ENCODE measurements at places on chromosomes 4 and X.

DNA sequence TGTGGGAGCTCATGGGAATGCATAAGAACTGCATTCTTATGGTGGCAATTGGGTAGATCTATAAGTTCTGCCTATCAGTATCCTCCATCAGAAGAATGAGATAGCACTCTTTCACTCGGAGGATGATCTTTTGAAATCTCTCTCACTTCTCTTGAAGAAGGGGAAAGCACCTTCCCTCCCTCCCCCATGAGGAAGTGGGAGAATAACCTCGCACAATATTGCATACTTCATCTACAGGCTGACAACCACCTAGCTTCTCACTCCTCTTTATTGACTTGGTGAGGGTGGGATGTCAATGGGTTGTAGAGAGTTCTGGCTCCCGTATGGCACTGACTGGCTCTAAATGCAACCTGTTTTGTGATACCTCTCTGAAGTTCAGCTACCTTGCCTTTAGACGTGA lies 146.7 kb upstream of the SPOCK3 start:
- DNase-seq: no peak

DNA sequence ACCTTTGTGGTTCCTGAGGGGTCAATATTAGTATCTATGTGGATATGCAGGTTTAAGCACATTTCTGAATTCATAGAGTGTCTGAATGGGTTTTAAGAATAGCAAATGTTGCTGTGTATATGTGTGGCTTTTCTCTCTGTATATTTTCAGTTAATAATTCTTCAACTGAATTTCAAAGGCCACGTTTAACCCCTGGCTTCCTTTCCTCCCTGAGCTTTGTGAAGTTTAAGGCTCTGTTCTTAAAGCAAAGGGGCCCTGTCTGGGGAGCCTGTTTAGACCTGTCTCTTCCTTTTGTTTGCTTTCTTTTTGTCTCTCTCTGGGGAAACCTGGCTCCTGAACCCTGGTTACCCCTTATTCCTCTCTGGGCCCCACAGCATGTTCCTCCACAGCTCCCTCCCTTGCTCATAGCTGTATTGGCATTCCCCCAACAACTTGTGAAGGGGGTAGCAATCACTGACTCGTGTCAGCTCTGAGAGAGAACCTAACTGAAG lies 139.1 kb downstream of the COL4A6 start:
- no peak for DNase-seq

DNA sequence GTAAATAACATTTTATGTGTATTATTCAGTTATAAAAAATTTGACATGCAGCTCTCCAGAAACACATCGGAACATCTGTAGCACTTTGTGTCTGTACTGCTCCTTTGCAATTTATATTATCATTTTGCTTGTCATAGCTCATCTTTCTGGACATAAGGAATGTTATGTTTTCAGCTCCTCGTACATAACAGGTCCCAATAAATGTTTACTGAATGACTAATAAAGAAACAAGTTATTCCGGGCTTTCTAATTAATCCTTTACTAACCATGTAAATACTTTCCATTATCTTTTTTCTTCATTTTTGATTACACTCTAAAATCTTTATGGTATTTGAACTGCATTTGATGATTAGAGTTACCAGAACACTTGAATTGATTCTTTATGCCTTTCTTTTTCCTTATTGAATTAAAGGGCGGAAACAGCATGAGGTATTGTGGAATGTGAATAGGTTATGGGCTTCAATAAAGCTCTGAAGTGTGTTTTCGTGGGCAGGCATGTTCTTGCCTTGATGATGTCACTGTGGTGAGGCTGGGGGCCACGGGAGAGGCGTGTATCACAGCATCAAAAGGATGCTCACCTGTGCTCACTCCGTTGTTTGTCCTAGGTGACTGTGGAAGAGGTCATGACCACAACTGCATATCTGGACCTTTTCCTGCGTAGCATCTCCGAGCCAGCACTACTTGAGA lies 131.6 kb downstream of the GATB start:
- no peak for DNase-seq

GRCh38 chrX:103376118-103376978 lies at the start of gene BEX3:
TSS of gene BEX3 (plus strand) at chrX:103376538. CDS start at chrX:103377522, 984 bp downstream.
- peak; percentile 62 for DNase-seq

GRCh38 chr4:173807347-173807746 lies 277.3 kb upstream of the HAND2 start:
- DNase-seq: peak; percentile 5

- no peak for DNase-seq
Observed at GRCh38 chrX:48497871-48498270, 10.9 kb upstream of the PORCN start.

DNA sequence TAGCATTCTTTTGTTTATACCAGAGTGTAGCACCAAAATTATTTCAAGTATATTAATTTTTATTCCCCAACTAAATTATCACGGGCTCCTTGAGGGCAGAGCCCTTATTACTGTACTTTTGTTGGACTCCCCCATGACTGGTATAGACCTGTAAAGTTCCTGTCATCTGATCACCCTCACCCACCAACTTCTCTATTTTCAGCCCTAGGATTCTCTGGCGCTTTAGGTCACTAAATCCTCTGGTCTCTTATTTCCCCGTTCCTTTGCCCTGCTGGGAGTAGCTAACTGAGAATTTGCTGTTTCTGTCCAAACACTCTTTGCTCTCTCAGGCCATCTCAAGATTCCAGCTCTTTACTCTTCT lies 3.2 kb upstream of the XKRX start:
- no peak for DNase-seq

GRCh38 chr4:81664079-81664478 lies 192.4 kb upstream of the RASGEF1B start:
- no peak for DNase-seq

DNA sequence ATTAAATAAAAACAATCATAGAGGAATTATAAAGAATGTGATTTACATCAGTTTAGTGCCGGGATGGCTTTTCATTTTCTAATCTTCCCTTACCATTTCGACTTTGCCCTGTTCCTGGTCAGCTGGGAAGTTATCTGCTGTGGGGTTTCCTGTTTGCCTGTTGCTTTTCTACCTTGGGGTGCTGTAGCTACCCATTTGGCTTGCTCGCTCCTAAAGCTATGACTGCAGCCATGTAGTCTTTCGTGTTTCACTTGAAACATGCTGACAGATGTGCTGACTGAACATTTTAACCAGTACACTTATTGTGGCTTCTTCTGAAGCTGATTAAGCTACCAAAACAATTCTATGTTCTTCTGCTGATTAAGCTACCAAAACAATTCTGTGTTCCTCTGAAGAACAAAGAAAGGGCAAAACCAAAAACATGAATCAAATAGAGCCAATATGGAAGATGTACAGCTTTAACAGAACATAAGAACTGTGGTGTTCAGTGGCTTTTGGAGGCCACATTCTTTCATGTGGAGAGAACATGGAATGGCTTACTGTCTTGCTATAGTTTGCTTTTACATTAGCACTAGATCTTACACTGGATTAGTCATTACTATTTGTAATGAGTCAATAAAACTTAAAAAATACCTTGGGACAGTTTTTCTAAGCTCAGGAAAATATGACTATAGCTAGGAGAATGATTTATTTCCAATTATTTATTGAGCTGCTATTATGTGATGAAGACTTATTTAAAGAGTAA lies 440.4 kb downstream of the SPRY1 start:
- DNase-seq: no peak

- DNase-seq: no peak
Observed at GRCh38 chr4:41579043-41579442, 41.1 kb downstream of the LIMCH1 start.

GRCh38 chr4:70670332-70671014 lies 4.2 kb upstream of the JCHAIN start:
- DNase-seq: peak; percentile 71

DNA sequence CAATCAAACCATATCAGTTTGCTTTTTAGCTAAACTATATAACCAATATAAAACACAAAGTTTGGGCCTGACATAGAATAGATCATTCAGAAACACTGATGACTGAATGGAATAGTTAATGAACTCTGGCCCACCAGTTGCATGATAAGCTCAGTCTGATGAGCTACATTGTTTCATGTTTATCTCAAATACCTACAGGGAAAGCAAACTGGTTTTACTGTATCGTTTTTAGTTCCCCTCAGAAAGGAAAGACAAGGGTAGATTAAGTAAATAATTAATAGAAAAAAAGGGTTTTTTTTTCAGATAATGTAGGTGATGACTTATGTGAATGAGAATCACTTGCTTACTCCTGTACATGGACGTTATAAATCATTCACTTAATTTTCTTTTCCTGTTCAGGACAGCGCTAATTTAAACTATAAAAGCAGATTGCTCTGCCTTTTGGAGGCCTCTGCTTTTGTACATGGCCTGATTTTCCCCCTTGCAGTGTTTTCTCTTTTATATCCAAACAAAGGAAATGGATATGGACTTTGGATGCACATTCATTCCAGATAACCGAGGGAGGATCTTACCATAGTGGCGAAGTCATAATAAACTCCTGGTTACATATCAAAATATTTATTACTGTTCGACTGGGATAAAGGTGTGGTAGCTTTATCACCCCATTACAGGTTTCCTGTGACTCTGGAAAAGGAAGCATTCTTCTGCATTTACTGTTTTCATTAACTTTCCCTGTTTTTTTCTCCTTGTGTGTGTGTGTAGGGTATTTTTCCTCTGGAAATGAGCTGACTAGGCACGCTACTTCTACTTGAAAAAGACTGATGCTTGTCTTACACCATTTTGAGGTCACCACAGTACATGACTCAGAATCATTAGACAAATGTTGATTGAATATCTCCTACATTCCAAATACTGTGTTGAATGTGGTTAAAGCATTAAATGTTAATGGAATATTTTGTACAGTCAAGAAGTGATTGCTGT lies 373.1 kb upstream of the HS3ST1 start:
- no peak for DNase-seq
